ENCODE measurements at places on chromosomes 5 and 9.

GRCh38 chr5:147504011-147504410, 5.9 kb downstream of the DPYSL3 start:
- no peak for DNase-seq

GRCh38 chr5:128362370-128362769, 175.7 kb downstream of the FBN2 start:
- no peak for DNase-seq

DNA sequence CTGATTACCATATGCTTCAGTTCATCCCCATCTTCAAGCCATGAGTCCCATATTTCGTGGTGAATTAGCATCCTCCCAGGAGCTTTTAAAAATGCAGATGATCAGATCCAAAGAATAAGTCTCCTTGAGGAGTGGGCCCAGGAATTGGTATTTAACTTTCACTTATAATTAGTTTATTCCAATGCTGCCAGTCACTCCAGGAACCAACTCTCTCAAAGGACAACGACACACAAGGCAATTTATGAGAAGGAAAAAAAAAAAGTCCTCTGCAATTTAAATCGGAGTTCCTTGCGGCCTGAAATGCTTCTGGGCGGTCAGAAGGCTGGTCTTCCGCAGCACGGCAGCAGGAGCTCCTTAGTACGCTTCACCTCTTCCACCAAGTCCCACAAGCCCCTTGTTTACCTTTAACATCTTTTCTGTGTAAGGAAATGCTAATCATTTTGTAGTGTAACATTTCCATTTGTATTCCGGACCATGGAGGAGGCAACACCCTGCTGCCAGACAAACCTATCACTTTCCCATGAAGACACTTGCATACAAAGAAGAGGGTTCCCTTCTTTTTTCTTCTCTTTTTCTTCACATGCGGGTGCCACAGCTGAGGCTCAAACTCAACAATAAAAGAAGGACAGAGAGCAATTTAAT, 16.3 kb upstream of the KCNV2 start:
- DNase-seq: no peak

DNA sequence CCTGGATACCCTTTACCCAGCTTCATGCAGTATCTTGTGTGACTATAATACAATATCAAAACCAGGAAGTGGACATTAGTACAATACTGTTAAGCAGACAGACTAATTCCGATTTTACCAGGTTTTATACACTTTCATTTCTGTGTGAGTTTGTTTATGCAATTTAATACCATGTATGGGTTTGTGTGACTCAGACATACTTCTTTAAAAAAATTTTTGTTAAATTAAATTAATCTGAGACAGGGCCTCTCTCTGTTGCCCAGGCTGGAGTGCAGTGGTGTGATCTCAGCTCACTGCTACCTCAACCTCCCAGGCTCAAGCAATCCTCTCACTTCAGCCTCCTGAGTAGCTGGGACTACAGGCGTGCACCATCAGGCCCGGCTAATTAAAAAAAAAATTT, 156.8 kb downstream of the GAPVD1 start:
- DNase-seq: no peak

- no peak for DNase-seq
Measured at GRCh38 chr9:14967450-14968321, 57.5 kb upstream of the FREM1 start.

DNA sequence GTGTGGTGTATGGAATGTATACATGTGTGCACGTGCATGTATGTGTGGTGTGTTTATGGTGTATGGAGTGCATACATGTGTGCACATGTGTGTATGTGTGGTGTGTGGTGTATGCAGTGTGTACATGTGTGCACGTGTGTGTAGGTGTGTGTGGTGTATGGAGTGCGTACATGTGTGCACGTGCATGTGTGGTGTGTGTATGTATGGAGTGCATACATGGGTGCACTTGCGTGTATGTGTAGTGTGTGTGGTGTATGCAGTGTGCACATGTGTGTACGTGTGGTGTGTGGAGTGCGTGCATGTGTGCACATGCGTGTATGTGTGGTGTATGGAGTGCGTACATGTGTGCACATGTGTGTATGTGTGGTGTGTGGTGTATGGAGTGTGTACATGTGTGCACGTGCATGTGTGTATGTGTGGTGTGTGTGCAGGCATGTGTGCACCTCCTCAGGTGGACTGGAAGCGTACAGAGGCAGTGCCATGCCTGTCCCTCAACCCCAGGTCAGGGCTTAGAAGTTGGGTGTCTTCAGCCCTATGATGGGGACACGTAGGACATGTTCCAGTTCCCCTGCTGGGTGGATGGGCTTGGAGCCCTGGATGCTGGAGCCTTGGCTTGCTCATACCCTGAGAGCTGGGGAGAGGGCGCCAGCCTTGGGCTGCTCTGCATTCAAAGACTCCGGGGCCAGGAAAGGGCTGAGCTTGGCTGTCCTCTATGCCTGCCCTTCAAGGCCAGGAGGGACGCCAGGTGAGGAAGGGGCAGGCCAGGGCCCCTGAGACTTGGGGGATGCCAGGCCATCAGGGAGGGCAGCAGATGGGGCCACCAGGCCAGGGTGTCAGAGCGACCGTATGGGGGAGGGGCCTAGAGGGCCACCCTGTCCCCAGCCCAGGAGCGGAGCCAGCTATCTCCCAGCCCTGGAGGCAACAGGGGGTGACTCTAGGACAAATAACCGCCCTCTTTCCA, 12.2 kb downstream of the MYMK start:
- DNase-seq: no peak

DNA sequence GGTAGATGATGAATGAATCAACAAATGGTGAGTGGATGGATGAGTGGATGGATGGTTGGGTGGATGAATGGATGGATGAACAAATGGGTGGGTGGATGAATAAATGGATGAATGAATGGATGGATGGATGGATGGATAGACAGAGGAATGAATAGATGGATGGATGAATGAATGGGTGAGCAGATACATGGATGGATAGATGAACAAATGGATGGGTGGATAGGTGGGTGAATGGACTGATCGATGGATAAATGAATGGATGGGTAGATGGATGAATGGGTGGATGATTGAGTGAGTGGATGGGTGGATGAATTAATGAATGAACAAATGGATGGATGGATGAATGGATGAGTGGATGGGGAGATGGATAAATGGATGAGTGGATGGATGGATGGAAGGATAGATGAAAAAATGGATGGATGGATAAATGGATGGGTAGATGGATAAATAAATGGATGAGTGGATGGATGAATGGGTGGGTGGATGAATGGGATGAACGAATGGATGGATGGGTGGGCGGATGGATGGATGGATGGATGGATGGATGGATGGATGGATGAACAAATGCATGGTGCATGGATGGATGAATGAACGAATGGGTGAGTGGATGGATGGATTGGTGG, 85.7 kb downstream of the PHF2 start:
- DNase-seq: no peak

GRCh38 chr5:65279603-65280002, 202.1 kb downstream of the ADAMTS6 start:
- DNase-seq: no peak

DNA sequence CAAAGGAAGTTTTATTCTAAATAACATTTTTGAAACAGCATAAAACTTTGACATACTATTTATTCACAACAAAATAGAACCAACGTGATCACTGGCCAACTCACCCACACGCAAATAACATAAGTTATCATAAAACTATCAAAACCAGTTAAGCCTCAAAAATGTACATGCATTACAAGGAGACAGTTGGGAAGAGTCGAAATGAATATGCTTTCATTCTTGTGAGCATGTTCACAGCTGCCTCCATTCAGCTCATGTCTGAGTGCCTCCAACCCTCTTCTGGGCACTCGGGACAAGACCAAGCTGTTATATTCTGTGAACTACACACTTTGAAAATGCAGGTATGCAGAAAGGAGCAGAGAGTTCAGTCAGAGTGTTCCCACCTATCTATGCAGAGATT, 284.9 kb downstream of the BNC2 start:
- no peak for DNase-seq

DNA sequence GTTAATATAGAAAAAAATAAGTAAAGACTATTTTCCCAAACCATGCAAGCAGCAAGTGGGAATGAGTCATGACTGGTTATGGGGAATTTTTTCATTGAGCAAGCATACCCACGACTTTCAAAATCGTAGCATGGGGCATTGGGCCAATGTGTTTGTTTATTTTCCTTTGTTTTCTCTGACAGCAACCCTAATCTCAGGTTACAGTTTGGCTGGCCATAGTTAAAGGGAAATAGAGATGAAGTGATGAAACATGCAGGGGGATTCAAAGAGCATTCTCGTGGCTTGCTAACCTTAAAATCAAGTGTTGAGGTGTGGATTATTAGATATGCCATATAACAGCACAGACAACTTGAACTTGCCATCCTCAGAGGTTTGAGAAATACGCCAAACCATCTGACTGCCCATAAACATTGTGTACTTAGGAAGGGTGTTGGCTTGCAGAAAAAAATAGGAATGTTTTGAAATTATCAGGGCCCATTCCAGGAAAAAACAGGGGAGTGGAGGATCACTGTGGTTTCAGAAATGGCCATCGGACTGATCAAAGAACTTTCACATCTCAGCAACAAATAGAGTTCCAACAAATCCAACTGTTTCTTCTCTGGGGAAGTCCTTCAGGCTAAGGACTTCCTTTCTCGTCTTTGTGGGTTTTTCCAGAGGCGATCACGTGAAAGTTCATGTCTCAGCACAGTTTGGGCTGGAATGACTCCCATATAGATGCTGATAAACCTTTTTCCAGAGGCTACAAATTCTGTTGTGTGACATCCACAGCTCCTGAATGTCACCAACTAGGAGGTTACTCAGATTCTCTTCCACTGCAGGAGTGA, 259.1 kb downstream of the SYK start:
- DNase-seq: no peak

GRCh38 chr9:126147186-126147935, 179.3 kb upstream of the MVB12B start:
- DNase-seq: no peak

DNA sequence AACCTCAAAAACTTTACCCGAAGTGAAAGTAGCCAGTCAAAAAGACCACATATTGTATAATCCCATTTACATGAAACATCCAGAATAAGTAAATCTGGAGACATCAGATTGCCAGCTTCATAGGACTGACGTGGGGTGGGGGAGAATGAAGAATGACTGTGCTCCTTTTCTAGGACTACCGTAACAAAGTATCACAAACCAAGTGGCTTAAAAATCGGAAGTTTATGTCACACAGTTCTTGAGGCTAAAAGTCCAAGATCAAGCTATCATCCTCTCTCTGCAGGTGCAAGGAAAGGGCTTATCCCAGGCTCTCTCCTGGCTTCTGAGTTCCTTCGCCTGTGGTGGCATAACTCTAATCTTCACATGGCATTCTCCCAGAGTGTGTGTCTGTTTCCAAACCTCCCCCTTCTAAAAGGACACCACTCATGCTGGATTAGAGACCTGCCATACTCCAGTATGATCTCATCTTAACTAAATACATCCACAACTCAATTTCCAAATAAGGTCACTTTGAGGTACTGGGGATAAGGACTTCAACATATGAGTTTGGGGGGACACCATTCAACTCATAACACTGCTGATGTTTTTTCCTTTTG, 25.5 kb downstream of the ADAM19 start:
- DNase-seq: no peak

- peak; percentile 54 for DNase-seq
Measured at GRCh38 chr9:87973730-87974292, 522 bp downstream of the CDK20 start.

DNA sequence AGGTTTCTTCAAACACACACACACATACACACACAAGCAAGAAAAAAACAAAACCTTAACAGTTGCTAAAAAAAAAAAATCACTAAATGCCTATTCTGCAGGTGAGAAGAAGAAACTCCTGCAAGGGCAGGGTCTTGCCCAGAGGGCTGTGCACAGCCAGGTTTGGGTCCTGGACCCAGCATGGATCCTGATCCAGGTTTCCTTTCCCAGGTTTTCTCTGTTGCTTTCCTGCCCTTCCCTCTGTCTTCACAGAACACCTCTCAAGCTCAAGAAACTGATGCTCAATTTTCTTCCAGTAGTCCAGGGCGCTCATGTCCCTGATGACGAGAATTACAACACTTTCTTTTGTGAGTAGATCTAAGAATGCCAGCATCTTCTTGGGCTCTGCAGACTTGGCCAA, 136.6 kb downstream of the PAX5 start:
- DNase-seq: no peak

GRCh38 chr5:147190331-147190730, 44.5 kb upstream of the STK32A start:
- no peak for DNase-seq

- no peak for DNase-seq
Measured at GRCh38 chr9:126459546-126459945, 132.9 kb downstream of the MVB12B start.
